ENCODE measurements at places on chromosomes 3 and 15.
A peak's percentile ranks its signal among the peaks of the same experiment; 100 is the strongest.

DNA sequence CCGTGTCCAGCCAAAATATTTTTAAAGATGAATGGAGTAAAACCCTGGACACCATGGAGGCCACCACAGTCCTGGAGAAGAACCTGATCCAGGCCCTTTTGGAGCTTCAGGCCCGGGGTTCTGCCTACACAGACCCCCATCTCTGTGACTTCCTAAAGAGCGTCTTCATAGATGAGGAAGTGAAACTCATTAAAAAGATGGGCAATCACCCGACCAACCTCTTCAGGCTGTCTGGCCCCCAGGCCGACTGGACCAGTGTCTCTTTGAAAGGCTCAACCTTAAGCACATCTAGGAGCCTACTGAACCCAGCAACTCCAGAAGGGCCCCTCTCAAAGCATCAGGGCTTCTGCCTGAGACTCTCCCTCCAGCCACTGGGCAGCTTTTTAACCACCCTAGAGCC lies 107.9 kb upstream of the FAM174B start:
- DNase-seq: no peak

GRCh38 chr3:114293838-114294535 lies at the start of gene TIGIT:
TSS of gene TIGIT (plus strand) at chr3:114294028. CDS start at chr3:114294062, 34 bp downstream.
- DNase-seq: no peak

DNA sequence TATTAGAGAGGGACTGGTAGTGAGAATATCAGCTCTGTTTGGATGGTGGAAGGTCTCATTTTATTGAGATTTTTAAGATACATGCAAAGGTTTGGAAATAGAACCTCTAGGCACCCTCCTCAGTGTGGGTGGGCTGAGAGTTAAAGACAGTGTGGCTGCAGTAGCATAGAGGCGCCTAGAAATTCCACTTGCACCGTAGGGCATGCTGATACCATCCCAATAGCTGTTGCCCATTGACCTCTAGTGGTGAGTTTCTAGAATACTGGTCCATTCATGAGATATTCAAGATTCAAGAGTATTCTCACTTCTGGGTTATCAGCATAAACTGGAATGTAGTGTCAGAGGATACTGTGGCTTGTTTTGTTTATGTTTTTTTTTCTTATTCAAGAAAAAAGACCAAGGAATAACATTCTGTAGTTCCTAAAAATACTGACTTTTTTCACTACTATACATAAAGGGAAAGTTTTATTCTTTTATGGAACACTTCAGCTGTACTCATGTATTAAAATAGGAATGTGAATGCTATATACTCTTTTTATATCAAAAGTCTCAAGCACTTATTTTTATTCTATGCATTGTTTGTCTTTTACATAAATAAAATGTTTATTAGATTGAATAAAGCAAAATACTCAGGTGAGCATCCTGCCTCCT lies 87.2 kb downstream of the TGFBR2 start:
- no peak for DNase-seq

GRCh38 chr15:58229297-58229768 lies 91.2 kb downstream of the AQP9 start:
- no peak for DNase-seq

- no peak for DNase-seq
Measured at GRCh38 chr3:127590282-127590592, 296 bp downstream of the TPRA1 start.

- DNase-seq: no peak
Measured at GRCh38 chr15:28921919-28922706, 36.3 kb downstream of the APBA2 start.

DNA sequence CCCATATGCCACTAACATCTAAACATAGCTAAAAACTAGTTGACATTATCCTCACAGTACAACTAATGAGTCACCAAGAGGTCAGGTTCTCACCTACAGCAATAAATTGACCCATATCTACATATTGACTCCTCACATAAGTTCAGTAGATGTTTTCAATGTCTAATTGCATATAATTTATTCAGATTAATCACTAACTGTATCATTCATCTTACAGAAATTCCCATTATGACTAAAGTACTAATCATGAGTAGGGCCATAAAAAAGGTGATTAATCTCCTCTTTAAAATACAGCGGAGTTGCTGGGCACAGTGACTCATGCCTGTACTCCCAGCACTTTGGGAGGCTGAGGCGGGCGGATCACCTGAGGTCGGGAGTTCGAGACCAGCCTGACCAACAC lies 82.4 kb upstream of the ST3GAL6 start:
- DNase-seq: no peak

DNA sequence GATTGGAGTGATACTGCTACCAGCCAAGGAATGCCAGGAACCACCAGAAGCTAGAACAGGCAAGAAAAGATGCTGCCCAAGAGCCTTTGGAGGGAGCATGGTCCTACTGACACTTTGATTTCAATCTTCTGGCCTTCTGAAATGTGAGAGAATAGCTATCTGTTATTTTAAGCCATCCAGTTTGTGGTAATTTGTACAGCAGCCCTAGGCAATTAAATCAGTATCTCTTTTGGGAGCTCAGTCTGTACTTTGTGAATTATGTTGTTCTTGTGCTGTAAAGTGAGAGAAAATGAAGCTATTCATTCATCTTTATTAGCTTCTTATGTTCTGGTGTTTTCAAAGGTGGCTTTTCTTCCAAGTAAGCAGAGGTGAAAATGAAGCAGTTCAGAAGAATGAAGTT lies 381.3 kb downstream of the PDCD6IP start:
- no peak for DNase-seq

- DNase-seq: no peak
Measured at GRCh38 chr15:65382921-65383320, 5.1 kb upstream of the IGDCC3 start.

- no peak for DNase-seq
Measured at GRCh38 chr15:65907661-65908060, 38.4 kb downstream of the RAB11A start.

DNA sequence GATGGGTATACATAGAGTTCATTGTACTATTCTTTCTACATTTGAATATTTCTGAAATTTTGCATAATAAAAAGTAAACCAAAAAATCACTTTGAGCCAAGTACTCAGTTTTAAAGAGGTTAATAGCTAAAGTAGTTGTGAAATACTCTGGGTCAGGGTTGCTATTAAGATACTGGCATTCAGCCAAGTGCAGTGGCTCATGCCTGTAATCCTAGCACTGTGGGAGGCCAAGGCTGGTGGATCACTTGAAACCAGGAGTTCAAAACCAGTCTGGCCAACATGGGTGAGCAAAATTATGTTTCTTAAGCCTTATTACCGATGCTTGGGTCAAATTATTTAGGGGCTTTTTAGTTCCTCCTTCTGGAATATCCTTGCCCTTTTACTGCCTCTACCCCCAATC lies 122.0 kb upstream of the MELTF start:
- DNase-seq: no peak

DNA sequence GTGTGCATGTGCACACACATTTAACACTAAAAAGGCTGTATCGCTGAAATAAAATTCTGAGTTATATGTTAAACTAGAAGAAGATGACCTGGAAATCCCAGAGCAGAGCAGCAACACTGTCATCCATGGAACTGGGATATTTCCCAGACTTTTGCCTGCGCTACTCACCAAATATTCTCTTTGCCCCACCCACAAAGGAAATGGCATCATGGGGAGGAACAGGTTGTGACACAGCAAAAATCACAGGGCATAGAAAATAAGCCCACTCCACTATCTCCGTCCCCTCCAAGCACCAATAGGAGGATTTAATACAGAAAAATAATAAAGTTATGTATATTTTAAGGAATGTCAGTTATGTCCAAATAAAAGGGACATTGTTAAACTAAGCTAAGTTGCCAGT lies 71.7 kb downstream of the COL8A1 start:
- no peak for DNase-seq

DNA sequence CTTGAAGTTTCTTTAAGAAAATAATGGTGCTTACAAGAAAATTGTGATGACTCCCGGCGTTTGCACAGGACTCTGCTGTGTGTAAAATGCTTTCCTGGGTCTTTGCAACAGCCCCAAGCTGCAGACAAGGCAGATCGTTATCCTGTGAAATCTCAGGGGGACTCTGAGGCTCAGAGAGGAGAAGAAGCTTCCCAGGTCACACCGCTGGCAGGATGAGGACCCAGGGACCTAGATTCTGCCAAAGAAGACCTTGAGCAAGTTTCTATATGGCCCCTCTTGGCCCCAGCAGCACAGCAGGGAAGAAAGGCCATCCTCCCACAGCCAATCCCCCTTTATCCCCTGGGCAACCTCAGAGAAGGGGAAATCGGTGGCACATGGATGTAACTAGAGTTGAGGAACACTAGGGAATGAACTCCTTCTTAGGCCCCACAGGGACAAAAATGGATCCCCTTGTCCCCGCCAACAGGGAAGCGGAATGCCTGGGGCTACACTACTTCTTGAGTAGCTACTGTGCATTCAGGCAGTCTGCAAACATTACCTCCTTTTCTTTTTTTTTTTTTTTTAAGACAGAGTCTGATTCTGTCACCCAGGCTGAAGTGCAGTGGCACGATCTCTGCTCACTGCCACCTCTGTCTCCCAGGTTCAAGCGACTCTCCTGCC lies 72.8 kb downstream of the CPN2 start:
- peak; percentile 27 for DNase-seq

DNA sequence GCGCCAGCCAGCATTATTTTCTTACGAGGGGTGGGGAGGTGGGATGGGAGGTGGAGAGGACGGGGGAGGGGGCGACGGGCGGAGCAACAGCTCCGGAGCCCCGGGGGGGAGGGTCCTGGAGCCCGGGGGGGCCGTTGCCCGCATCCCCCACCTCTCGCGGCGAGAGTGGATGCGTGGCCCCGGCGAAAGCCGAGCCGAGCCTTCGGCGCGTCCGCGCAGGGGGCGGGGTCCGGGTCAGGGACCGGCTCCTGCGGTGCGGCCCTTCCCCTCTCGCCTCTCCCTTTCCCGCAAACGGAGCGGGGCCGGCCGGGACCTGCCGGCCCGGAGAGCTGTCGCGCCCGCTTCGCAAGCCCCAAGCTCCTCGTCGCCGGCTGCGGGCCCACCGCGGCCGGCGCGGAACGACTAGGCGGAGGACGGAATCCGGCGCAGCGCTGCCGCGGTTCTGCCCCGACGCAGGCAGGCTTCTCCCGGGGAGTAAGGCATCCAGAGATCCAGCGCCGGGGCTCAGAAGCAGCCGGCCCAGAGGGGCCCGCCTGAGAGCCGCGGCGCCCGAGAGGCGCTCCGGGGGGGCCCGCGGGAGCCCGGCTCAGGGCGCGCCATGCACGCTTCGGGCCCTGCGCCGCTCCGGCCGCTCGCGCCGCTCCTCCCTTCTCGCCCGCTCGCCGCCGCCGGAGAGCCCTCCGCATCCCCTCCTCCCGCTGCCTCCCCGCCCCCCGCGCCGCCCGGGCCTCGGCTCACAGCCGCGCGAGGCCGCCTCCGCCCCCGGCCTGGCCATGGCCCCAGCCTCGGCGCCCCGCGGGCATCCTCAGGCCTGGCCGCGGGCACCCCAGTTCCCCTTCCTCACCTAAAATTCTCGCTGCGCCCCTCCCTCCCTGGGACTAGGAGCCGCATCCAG lies 459 bp upstream of the ADCY5 start:
- no peak for DNase-seq

GRCh38 chr15:39079296-39079847 lies 501.5 kb upstream of the THBS1 start:
- DNase-seq: no peak

- DNase-seq: no peak
Measured at GRCh38 chr3:194225418-194225812, 89.5 kb downstream of the HES1 start.

GRCh38 chr15:69849232-69849610 lies 248.5 kb downstream of the TLE3 start:
- DNase-seq: no peak

- DNase-seq: no peak
Measured at GRCh38 chr15:80003171-80003570, 32.2 kb upstream of the BCL2A1 start.

DNA sequence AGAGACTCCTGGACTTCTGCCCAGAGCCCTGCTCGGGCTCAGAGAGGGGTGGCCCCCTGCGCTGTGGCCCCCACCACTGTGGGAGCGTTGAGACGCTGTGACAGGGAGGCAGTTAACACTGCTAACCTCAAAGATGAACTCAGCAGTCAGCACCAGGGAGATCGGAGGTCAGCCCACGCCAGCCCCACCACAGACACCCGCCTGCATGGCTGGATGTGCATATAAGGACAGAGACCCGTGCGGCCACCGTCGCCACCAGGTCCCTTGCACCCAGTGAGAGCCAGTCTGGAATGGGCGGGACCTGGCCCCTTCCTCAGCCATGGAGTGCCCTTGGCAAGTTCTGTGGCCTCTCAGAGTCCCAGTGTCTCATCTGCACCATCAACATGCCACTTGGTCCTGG lies 48.5 kb upstream of the FURIN start:
- no peak for DNase-seq

DNA sequence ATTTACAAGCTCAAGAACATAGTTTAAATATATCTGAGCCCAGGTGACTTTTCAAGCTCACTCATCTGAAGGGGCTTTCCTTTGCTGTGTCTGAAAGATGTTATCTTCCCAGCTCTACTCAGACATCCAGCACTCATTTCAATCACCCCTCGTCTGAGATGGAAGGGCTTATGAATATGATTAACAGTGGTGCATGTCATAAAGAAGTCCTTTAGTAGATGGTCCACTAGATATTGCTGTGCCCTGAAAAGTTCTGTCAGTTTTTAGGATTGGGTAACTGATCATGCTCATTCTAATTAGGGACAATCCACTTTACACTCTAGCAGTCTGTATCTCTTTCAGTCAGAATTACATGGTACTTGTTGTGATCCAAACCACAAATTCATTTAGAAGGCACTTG lies 28.3 kb downstream of the RETNLB start:
- DNase-seq: no peak

- no peak for DNase-seq
Measured at GRCh38 chr3:188974856-188975599, 196.7 kb upstream of the TPRG1 start.

DNA sequence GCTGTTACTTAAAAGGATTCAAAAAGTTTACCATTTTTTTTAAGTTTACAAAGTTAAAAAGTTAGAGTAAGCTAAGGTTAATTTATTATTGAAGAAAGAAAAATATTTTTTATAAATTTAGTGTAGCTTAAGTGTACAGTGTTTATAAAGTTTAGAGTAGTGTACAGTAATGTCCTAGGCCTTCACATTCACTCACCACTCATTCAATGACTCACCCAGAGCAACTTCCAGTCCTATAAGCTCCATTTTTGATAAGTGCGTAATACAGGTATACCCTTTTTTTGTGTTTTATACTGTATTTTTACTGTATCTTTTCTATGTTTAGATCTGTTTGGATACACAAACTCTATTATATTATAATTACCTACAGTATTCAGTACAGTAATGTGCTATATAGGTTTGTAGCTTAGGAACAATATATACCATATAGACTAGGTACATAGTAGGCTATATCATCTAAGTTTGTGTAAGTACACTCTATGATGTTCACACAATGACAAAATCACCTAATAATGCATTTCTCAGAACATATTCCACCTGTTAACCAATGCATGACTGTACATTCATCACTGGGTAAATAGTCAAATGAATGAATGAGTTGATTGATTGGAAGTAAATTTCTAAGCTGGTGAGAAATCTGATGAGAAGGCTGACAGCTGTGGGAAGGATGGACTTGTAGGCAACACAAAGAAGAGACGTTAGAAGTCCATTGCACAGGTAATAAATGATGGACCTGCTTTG lies 95.2 kb upstream of the CDIN1 start:
- DNase-seq: no peak

- DNase-seq: peak; percentile 78
Measured at GRCh38 chr3:141686466-141687291, 51.4 kb upstream of the RNF7 start.

- no peak for DNase-seq
Measured at GRCh38 chr15:36658898-36659639, 79.6 kb downstream of the CDIN1 start.

- DNase-seq: no peak
Measured at GRCh38 chr3:128378631-128379347, 87.9 kb downstream of the DNAJB8 start.
